Occipital lobe (tissue), 3 donors: ENCODE measurements at places on chromosomes 6 and 20. TPM values are rescaled to one million over a fixed set of nuclear protein-coding genes. Genes with fewer than 3 reads are reported as not detected.

BPIFB1 gene
- total RNA-seq = not detected

OR2H1 gene
- total RNA-seq = not detected

EFCAB8 gene
- total RNA-seq = not detected

GSTA1 gene
- 0.31 TPM for total RNA-seq

PGC gene
- not detected for total RNA-seq

DUSP15 gene
- 3.0 TPM for total RNA-seq

HLA-DQB1 gene
- total RNA-seq = 0.16 TPM

EBF4 gene
- 10.5 TPM for total RNA-seq

TNNC2 gene
- total RNA-seq = 1.2 TPM

MUC22 gene
- not detected for total RNA-seq

TBCC gene
- total RNA-seq = 63.2 TPM

CRISP2 gene
- total RNA-seq = not detected

KIFC1 gene
- 3.6 TPM for total RNA-seq

DAAM2 gene
- total RNA-seq = 14.0 TPM

VSTM2L gene
- 39.6 TPM for total RNA-seq

ANKRD66 gene
- 0.16 TPM for total RNA-seq

MEP1A gene
- not detected for total RNA-seq

TBXT gene
- total RNA-seq = not detected

OLIG3 gene
- total RNA-seq = not detected

LINC00237 gene
- total RNA-seq = 2.0 TPM

ABHD16B gene
- total RNA-seq = not detected

FNDC11 gene
- total RNA-seq = 4.1 TPM
